Fibroblast of skin of scalp (primary cell): ENCODE measurements at places on chromosomes 11 and 22.

- no peak for DNase-seq
Observed at GRCh38 chr11:125279676-125280418, 115.3 kb downstream of the PKNOX2 start.

DNA sequence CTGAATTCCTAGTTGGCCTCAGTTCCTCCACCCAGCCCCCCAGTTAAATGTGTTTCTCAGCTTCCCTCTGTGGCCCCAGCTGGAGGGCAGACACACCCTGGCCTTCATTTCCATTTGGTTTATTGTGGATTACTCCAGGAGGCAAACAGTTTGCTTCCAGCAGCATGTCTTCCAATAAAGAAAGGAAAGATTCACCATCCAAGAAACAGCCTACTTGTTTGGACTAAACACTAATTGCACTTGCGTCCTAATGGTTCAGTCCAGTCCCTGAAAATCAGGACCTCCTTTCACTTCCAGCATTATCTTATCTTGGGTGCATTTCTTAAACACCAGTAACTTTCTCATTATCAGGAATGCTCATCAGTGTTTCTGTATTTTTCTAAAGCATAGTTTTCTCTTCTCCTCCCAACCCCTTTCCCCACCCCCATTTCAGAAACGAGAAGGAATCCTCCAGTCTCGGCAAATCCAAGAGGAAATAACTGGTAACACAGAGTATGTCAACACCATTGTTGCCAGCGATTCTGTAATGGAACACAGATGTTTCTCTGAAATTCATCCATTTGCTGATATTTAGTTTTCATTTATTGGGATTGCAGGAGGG, 130.9 kb downstream of the PARVA start:
- peak; percentile 92 for DNase-seq

DNA sequence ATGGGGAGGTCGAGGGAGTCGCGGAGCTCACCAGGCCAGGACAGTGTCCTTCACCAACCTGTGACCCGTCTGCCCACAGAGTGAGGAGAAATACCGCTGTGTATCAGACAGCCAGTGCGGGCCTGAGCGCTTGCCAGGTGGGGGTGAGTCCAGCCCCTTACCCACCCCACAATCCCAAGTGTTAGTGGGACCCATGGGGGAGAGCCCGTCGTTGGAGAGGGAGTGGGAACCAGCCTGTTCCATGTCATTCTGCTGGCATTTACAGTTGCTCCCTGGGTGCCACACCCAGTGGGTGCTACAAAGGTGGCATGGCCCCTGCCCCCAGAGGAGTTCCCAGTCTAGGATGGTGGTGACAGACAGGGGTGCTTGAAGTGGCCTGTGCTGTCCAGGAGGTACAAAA, 9.2 kb downstream of the P2RX3 start:
- DNase-seq = no peak

DNA sequence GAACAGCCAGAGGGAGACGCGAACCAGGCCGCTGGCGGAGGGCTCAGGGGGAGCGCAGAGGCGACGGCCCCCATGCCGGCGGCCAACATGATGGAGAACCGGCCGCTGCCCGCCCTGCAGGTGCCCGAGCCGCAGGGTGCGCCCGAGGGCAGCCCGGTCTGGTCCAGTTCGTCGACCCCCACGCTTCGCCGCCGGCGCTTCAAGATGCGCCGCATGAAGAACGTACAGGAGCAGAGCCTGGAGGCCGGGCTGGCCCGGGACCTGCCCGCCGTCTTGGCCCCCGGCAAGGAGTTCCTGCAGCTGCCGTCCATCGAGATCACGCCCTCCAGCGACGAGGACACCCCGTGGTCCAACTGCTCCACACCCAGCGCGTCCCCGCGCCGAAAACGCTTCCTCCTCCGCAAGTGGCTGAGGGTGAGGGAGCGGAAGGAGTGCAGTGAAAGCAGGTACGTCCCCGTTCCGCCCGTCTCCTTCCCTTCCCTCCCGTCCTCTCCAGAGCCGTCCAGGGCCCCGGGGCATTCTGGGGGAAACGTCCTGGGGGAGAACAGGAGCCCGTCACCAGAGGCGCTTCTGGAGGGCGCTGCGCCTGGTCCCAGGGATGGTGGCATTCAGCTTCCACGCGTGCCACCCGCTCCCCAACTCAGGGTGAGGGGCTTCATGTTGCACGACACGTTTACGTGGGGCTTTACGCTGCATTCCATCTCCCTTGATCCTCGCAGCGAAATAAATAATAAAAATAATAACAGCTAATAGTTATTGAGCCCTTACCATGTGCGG, 840 bp downstream of the GRAMD1B start:
- peak; percentile 51 for DNase-seq

GRCh38 chr11:23284631-23285030, 424.4 kb upstream of the CCDC179 start:
- DNase-seq = peak; percentile 68

GRCh38 chr11:108468478-108468864, 1.1 kb upstream of the C11orf65 start:
- DNase-seq = no peak

DNA sequence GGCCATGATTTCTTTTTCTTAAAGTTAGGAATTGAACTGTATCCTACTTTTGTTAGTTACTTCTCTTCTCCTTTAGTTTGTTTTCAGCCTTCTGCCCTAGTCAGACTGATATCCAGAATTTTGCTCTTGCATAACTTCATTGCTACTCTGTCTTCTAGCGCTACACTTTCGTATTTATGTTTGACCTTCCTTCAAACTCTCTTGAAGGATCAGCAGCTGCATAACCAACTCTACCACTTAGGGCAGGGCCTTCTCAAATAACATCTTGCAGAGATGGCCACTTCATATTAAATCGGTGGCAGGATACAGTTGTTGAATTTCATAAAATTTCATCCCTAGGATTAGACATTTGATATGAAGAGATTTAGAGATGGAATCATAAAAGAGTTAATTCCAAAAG, 43.9 kb downstream of the KDM2A start:
- no peak for DNase-seq

GRCh38 chr22:36916034-36916433, 2.6 kb downstream of the CSF2RB start:
- no peak for DNase-seq

DNA sequence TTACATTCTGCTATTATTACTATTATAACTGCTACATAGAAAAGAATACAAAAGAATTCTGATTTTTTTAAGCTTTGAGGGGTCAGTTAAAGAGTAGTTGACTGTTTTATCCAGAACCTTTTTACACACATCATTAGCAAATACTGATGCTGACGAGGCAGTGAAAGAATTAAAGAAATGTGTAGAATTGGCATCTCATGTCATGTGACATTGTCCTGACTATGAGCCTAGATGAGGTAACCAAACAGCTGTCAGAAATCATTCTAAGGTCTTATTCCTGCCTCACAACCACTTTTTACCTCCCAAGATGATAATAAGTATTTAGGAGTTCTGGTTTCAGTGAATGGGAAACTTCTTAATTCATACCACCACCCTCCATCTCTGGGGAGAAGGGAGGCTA, 121.0 kb downstream of the SLC1A2 start:
- no peak for DNase-seq

DNA sequence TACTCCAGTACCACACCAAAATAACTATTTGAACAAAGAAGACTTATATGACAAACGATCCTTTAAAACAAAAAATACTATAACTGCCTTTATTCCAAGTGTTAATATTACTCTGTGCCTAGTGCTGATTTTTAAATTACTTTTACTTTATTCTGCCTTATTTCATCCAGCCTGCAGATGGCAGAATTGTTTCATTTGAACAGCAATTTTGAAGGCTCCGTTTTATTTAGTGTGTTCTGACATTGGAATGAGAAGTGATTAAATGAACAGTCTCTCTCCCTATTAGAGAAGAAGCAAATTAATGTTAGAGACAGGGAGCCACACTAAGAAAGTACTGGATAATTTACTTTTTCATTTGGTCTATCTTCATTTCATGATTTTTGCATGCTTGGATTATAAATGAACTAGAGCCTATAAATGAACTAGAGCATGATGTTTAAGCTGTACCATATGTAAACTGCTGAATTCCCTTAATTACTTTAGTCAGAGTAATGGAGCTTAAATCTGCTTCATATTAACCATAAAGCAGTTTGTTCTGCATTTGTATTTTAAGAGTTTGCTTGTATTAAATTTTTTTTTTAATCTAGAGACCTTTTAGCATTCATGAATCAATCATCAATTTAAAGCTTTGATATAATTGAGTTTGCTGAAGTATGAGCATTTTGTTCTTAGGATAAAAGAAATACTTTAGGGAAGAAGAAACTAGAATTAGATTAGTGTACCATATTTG, 9.8 kb downstream of the PDHX start:
- peak; percentile 66 for DNase-seq

DNA sequence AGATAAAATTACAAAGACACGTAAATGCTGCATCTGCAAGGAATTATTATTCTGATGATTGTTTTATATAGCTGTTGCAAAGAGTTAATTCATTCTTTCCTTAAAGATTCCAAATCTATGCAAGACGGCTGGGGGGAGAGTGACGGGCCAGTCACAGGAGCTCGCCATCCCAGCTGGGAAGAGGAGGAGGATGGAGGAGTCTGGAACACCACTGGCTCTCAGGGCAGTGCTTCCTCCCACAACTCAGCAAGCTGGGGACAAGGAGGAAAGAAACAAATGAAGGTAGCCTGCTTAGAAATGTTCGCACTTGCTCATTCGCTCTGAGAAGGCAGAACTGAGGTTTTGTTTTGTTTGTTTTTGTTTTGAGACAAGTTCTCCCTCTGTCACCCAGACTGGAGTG, 73.0 kb upstream of the ADSL start:
- DNase-seq = no peak

DNA sequence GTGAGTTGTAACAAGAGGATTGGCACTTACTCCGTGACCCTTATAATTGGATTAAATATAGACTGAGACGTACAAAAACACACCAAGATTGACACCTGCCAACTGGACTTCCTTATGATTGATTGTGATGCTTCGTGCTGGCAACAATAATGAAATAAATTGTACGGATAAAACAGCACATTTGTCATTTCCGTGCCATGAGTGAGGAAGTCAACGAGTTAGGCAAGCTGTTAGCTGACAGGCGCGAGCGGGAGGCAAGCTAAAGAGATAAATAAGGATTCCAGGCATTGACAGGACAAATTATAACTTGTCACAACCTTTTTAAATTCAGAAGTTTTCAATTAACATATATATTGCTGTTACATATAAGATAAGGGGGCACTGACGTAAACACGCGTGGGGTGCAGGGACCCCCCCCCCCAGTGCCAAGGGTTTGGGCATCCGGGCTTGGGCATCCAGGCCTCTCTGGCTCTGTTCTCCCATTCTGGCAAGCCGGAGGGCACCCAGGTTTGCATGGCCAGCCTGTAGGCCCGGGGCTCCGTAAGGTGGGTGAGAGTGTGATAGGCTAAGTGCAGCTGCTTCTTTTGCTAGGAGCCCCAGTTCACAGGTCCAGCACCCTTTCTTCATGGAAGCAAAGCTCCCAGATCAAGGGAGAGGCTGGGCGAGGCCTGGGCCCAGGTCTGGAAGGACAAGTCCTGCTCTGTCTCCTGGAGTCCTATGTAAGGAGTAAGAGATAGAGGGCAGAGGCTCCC, 11.2 kb upstream of the PAX6 start:
- DNase-seq = no peak

DNA sequence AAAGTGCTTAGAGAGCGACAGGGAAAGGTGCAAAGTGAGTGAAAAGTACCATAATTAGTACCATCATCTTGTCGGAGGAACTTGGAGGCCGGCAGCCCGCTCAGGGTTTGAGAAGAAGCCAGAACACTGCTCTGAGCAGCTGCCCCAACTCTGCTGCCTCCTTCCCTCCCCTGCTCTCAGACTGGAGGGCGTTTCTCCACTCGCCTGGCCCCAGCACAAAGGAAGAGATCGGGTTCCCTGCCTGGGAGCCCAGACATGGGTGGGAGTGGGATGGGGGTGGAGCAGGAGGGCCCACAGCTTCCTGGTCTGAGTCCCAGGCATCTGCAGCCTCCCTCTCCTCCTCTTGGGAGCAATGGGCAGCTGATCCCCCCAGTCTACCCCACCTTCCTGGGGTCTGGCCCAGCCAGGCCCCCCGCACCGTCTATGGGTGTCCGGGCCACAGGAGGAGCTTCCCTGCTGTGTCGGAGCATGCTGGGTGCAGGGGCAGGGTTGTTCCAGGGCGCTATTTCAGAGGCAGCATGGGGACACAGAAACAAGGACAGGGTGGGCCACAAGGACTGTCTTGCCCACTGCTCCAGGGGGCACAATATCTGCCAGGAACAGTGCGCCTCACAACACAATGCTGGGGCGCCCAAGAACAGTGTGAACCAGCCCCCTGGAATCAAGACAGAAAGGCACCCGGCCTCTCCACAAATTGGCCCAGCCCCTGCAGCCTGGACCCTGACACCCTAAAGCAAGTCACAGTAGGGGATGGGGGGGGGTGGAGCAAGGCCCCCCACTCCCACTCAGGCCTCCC, 4.8 kb downstream of the LIF start:
- DNase-seq = peak; percentile 49

- no peak for DNase-seq
Observed at GRCh38 chr22:44592824-44593148, 94.8 kb upstream of the RTL6 start.

DNA sequence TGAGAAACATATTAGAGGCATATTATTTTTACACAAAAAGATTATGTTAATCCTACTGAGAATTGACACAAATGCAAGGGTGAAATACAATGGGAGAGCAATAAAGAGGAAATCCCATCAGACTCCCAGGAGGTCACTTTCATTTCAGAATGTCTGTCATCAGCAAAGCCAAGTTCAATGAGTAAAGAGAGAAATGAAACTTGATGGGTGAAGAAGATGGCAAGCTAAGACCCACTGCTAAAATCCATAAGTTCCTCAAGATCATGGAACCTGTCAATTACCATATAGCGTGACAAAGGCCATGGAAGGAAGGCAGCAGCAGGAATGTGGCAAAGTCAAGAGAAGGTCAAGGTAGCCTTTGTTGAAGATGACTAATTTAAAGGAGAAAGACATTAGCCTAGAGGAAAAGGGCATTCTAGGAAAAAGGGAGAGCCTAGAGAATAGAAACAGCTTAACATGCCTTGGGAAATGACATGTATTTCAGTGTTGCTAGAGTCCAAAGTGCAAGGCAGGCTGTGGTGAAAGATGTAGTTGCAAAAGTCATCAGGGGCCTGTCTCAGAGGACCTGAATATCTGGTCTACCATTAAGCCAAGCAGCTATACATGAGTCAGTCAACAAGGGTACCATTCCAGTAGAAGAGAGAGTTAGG, 43.1 kb downstream of the FAM168A start:
- DNase-seq = no peak

DNA sequence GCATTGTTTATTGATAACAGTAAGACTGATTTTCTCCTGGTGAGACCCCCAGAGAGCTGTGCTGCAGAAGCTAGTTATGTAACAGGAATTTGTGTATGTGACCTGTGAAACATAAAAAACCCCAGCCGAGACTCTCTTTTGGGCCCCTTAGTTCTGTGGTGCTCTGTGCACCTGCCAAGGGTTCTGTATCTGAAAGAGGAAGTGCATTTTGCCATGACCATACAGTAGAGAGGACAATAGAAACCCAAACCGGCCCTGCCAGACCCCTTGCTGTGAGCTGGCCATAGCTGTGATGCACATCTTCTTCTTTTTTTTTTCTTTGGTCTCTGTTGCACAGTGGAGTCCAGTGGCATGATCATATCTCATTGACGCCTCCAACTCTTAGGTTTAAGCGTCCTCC, 31.4 kb upstream of the APOL5 start:
- DNase-seq = no peak

GRCh38 chr11:29448246-29448877, 568.5 kb downstream of the KCNA4 start:
- peak; percentile 31 for DNase-seq
